HuH-7.5 (cell line): ENCODE measurements at places on chromosomes 2 and 18.

- no peak for DNase-seq
These were observed 73.8 kb downstream of the HDAC4 start for GRCh38 chr2:239326831-239327535.

GRCh38 chr2:241286348-241287090 lies 29.0 kb downstream of the HDLBP start:
- DNase-seq, result no peak

DNA sequence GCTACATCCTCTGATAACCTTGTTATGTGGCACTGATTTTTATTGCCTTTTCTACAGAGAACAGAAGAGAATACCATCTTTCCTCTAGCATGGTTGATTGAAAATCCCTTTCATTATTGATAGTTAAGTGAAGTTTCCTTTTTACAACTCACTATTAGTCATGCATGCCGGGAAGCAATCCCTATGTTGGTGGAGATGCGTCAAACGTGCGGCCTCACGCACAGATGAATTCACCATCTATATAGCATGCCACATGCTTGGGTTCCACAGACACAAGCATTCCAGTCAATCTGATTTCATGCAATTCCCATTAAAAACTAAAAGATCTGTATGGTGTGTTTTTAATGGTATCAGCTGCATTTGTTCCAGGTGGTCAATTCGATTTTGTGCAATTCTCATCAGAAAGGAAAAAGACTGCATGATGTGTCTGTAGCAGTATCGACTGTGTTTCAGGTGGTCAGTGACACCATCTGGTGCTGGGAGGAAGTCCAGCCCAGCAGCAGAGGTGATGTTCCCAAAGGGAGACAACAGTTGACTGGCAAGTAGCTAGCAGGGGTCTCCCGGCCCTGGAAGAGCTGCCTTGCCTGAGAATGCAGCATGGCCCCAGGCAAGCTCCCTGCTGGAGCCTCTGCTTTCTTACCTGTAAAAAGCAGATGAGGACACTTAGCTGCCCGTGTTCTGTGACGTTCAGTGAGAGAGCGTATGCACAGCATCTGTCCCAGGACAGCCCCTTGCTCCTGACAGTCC lies 151.3 kb upstream of the NCK2 start:
- DNase-seq, result no peak

DNA sequence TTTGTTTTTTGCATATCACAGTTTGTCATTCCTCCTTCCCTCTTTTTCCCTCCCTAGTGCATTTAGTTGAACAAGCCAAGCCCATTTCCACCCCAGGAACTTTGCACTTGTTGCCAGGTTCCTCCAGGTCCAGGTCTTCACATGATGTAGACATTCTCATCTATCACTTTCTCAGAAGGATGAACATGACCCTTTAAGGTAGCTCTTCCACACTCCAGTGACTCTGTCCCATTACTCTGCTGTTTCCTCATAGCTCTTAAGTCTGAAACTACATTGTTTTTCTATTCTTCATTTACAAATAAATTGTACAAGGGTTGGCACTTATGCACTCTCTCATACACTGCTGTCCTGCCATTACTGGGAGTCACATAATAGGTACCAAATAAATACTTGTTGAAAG lies 6.1 kb downstream of the KYNU start:
- no peak for DNase-seq

DNA sequence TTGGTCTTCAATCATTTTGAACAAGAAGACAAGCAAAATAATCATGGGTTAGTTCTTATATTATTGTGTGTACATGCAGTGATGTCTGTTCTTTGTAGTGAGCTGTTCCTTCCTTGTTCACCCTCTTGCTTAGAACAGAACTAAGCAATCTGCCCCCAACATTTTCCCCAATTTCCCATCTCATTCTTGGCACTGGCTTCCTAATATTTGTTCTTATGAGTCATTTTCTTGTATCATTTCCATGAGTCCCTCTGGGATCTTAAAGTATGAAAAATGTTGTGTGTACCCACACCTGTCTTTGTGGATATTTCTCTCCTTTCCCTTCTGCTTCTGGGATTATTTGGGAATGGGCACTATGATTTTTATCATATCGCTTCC lies 3.5 kb upstream of the IL1B start:
- DNase-seq, result no peak

DNA sequence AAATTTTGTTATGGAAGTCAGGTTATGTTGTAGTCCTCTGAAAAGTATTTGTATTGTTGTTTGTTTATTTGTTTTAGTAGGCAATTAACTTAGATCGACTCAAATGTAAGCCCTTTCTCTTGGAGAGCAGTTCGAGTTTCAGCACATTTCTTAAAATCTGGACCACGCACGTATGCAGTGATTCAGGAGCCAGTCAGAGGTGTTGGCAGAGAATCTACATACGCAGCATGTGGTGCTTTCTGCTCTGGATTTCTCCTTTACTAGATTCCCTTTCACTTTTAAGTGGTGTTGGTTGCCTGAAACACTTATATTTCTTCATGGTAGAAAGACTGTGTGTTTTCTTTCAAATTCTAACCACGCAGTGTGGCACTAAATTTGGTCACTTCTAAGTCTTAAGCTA lies 773.9 kb upstream of the LRATD1 start:
- DNase-seq, result no peak

DNA sequence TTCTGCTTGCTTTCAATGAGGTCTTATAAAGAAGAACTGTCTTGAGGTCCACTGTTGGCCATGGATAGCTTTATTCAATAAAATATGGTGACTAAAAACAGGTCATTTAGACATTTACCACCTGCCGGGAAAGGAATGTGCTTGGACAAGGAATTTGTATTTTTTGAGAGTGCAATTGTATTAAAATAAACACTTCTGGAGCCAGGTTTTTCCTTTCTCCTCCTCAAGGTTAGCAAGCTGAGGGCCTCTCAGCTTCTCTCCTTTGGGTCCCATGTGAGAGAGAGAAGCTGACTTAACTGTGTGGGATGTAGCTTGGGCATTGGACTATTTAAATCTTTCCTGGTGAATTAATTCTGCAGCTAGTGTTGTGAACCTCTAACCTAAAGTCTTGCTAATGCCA lies 321.0 kb downstream of the MEIS1 start:
- no peak for DNase-seq

DNA sequence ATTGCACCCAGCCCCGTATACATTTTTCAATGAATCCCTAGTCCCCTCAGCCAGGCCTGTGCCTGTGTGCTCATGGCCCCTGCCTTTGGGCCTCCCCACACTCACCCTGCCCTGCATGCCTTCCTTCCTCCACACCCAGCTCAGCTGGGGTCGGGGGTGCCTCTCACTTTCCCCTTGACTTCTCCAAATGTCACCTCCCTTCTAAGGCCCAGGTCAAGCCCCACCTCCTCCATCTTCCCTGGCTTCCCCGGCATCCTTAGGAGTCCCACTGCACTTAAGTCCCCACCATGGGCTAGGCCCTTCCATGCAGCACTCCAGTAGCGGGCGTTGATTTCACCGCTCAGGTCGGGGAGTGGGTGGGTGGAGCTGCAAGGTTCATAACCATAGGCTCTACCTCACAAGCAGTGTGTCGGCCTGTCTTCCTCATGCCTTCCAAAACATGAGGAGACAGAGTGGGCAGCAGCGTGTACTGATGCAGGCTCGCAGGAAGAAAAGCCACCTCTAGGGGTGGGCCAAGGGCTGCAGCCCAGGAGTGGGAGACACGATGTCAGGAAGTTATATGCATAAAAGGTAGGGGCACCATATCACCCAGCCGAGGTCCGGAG lies 47.7 kb downstream of the DNMT3A start:
- no peak for DNase-seq
